Calu3 (cell line): ENCODE measurements at places on chromosomes 6 and 20. TPM values are rescaled to one million over a fixed set of nuclear protein-coding genes. Genes with fewer than 3 reads are reported as not detected.

GRCh38 chr20:24816907-24817306 lies 132.2 kb upstream of the CST7 start:
- H3K4me3 ChIP-seq: no peak overlapping the region
- peaks cover 41% of the 10 kb centered on the region for H3K27me3 ChIP-seq
- no peaks in the 10 kb centered on the region for H3K36me3 ChIP-seq
- no peak overlapping the region for H3K27ac ChIP-seq
- no peak for DNase-seq

GRCh38 chr20:34215711-34216381 lies 25.4 kb upstream of the ASIP start:
- H3K4me1 ChIP-seq: no peaks in the 10 kb centered on the region
- peaks cover 5% of the 10 kb centered on the region for H3K36me3 ChIP-seq
- no peaks in the 10 kb centered on the region for H3K27me3 ChIP-seq

The LY6G6C gene
- total RNA-seq: 1.0 TPM in 1 of 2 replicates, not detected in the other

DNA sequence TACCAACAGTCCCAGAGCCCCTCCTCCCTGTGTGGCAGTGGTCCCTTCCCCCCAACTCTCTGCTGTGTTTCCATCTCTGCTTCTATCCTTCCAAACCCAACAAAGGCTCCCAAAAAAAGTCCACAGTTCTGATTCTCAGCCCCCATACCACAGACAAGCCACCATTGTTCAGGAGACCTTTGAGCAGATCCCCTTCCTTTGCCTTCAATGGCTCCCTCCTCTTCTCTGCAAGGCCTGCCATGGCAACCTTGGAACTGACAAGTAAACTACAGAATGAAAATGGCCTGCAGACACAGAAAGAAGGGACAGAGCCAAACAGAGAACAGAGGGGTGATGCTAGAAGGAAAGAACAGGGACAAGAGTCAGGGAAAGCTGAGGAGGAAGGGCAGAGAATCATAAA lies 23.2 kb downstream of the OR2H2 start:
- no peak overlapping the region for H3K4me3 ChIP-seq
- H3K36me3 ChIP-seq: peaks cover 6% of the 10 kb centered on the region
- DNase-seq: no peak
- H3K27me3 ChIP-seq: no peaks in the 10 kb centered on the region
- no peak overlapping the region for H3K27ac ChIP-seq

DNA sequence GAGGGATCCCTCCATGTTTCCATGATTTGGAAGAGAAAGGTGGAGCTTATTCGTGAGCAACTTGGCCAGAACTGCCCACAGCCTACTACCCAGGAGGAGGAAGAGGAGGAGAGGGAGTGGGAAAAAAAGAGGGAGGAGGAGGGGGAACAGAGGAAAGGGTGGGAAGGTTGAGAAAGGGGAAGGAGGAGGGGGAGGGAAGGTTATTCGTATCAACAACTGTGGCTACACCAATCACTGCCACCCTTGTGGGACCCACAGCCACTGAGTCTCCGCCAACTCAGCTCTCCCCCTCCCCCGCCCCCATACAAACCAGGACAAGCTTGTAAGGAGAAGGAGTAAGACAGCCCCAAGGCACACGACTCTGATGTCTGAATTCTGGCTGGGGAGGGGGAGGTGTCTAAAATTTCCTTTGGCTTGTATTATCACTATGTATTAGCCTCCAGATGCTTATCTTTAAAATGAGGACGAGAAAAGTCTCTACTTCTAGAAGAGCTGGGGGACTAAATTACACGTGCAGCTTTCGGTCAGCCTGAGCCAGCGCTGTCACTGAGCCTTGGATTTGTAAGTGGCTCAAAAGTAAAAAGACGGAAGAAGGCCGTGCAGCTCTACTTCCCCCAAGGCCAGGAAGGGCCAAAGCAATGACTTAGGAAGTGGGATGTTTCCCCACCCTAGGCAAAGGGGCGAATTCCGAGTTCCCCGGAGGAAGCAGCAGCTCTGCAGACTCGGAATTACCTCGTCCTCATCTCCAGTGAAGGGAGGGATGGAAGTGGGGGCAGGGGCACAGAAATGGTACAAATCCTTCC lies 1.0 kb downstream of the FKBP1A start:
- no peak overlapping the region for H3K27ac ChIP-seq
- peaks cover 23% of the 10 kb centered on the region for H3K36me3 ChIP-seq
- peak overlapping the region; percentile 72 for H3K4me3 ChIP-seq
- H3K4me1 ChIP-seq: peaks cover 12% of the 10 kb centered on the region
- DNase-seq: no peak

DNA sequence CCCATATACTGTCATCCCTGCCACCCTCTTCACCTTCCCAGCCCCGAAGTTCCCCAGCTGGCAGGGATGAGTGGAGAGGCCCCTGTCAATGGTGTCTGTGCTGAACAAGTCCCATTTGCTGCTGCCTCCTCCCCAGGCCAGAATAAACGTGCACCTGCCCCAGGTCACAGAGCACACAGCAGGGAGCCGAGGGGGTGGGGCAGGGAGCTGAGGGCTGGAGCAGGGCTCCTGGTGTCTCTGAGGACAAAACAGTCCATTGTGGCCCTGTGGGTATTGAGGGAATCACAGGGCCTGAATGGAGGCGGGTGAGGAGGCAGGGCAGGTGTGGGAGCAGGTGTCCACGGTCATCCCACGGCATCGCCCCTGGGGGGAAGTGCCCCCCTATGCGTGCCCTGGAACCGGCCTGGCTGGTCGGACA lies 55.8 kb downstream of the SNAI1 start:
- H3K4me3 ChIP-seq: no peak overlapping the region
- DNase-seq: peak; percentile 62
- H3K27me3 ChIP-seq: peaks cover 13% of the 10 kb centered on the region
- H3K27ac ChIP-seq: peak overlapping the region; percentile 19

DNA sequence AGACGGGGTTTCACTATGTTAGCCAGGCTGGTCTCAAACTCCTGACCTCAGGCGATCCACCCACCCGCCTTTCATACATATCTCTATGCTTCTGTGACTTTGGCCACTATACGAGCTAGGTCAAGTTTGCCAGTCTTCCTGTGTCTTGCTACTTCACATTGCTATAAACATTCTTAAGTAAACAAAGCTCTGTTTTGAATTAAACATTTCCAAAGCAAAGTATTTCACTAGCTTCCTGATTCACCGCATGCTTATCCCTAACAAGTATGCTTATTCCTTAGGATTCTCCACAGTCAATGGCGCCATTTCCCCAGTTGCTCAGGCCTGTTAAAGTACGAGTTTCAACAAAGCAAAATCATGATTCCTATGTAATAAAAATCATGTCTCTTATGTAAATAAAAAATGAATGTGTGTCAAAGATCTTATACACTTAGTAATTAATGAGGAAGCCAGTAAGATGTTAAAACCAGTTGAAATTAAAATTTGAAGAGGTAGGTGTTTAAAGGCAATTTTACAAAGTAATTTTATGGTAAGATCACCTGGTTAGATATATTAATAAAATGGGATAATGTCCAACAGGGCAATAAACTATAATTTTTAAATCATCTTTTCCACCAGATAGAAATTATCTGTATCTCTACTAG lies 88.5 kb downstream of the PRKN start:
- no peaks in the 10 kb centered on the region for H3K36me3 ChIP-seq
- H3K27ac ChIP-seq: no peak overlapping the region
- DNase-seq: no peak
- no peak overlapping the region for H3K4me3 ChIP-seq
